Right ventricle myocardium superior (tissue), 1 donor: ENCODE measurements at places on chromosomes 16 and 17. TPM values are rescaled to one million over a fixed set of nuclear protein-coding genes. Genes with fewer than 3 reads are reported as not detected.

The SLFN12L gene
- total RNA-seq, result 0.19 TPM

The GPRC5B gene
- 83.7 TPM for total RNA-seq

The DUSP3 gene
- total RNA-seq, result 224 TPM

The GAA gene
- 45.3 TPM for total RNA-seq

DNA sequence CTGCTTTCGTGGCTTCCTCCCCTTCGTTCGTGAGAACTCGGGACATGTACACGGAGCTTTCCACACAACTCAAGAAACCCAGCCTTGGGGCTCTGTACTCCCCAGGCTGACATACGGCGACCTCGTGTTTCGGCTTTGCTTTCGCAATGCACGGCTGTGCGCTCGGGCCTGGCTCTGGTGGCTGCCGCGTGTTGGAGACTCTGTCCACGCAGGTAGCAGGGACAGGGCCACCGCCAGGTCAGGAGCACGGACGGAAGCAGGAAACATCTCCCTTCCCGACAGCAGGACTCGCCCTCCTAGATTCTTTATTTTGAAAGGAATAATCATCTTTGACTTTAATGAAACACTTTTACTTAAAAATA, 17.3 kb downstream of the UTS2R start:
- no peak for DNase-seq

DNA sequence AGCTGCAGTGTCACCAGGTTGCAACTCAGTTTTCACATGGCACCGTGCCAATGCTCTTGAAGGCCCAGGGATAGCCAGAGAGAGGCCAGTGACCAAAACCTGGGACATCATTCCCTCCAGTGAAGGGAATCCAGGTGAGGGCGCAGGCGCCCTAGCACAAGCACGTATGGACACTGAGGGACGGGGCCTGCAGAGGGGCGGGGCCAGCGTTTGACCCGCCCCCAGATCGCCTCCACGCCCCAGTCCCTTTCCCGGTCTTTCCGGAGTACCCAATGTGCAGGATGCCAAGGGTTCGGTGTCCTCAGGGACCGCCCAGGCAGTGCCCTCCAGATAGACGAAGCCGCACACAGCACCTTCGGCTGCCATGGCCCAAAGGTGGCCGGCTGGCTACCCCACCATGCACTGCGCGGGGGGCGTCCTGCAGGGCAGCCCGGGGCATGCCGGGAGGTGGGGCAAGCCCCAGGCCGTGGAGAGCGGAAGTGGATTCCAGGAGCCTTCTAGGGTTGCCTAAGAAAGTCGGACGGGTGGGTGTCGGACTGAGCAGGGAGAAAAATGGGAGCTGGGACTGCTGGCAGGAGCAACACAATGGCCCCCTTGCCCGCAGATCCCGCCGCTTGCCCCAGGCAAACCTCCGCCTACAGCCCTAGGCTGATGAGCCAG, 4.6 kb downstream of the SLC12A4 start:
- no peak for DNase-seq
